ENCODE measurements at places on chromosomes 2 and 18.
A peak's percentile ranks its signal among the peaks of the same experiment; 100 is the strongest.

DNA sequence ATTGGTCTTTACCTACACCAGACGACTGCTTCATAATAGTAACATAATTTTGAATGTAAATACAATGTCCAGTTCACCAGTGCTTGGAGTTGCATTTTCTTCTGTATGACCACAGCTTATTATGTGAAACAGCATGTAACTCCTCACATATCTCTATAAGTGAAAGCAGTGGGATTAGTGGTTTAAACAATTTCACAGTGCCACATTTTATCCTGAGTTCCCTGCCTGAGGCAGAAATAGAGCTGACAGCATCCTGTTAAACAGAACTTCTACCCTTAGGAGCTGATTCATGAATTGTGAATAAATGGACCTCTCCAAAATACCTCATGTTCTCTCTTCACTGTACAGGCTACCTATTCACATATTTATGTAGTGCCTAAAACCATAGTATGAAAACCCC lies 542.3 kb upstream of the VWC2L start:
- no peak for DNase-seq

DNA sequence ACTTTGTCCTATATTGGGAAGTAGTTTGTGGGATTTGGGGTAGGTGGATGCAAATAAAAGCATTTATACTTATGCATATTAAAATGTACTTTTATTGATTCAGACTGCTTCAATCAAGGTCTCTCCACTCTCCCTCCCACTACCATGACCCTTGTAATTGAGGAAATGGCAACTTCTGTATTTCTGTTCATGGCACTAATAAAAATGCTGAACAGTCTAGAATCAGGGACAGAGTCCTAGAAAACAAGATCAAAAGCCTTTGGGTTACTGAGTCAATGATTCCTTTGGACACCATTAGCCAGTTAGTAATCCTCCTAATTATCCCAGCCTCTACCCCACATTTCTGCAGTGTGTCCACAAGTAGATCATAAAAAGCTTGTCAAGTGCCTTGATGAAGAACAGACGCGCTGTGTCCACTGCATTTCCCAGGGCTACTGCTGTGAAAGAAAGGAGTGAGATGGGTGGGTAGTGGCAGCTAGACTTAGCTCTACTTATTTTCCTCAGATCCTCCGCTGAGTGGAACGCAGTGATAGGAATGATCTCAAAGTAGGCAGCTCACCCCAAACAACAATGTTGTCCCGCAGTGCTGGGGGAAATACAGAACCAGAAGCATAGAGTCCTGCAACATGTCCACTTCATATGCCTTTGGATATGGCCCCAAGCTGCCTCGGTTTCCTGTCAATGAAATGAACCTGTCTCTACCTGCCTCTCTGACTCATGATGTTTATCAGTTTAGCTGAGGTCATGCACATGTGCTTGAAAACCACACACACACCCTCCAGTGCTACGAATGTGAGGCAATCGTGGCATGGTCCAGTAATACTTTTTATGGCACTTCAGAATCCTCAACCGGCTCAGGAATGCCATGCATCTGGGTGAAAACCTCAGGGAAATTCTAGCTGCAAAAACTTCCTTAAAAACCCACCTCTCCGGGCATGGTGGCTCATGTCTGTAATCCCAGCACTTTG lies 115.5 kb downstream of the COL6A3 start:
- peak; percentile 36 for DNase-seq

DNA sequence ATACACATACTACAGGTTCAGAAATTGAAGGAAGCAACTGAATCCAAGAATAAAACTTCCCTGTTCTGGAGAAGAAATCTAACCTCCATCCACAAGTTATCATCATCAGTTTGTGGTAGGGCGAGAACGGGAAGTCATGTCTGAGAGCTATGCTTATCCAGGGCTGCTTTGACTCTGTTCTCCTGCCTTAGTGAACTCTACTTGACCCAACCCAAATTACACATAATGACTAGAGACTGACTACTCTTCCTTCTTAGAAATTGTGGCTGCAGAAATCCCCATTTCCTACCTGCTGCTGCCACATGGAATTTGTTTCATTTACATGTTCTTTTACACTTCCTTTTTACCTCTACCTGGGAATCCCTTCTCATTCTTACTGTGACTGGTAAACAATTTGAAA lies 1102.6 kb upstream of the PIK3C3 start:
- no peak for DNase-seq

DNA sequence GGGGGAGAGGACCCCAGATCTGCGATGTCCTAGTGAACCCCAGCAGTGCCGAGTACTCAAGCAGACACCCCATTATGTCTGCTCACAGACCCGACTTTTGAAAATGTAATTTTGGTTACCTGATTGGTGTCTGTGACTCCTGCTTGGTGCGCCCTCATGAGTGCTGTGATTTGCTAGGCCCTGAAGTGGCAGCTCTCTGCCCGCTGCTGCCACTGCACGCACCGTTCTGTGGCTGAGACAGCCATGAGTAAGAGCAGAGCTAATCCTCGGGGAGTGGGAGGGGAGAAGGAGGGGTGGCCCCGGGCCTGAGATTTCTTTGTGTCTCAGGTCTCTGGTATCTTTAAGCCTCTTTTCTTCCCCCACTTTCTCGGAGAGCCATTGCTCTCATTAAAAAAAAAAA lies 18.2 kb downstream of the FHOD3 start:
- no peak for DNase-seq

DNA sequence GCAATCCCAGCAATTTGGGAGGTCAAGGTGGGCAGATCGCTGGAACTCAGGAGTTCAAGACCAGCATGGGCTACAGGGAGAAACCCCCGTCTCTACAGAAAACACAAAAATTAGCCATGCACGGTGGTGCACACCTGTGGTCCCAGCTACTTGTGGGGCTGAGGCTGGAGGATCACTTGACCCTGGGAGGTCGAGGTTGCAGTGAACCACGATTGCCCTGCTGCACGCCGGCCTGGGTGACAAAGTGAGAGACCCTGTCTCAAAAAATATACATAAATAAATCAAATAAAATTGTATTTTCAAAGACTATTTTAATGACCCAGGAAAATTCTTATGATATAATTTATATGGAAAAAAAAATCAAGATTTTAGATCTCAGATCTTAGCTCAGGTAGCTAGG lies 191.5 kb downstream of the ZFP36L2 start:
- no peak for DNase-seq

DNA sequence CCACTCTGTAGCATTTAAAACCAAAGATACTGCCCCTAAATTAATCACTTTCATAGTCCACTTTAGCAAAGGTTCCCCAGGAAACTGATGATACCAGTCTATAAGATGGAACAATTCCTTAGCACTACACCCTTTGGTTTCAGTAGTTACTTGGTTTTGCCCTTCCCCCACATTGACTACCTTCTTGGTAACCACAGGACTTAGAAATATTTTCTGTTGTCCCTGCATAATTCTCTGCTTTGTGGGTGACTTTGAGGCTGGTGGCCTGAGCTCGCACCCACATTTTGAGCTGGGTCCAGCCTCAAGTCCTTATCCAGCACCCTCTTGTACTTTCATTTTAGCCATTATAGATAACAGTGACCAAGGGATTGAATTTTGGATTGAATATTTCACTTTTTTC lies 23.1 kb downstream of the ELP2 start:
- DNase-seq: no peak

All from NCI-H2029 (cell line).